ENCODE measurements at places on chromosomes 3 and 15.
A peak's percentile ranks its signal among the peaks of the same experiment; 100 is the strongest.

DNA sequence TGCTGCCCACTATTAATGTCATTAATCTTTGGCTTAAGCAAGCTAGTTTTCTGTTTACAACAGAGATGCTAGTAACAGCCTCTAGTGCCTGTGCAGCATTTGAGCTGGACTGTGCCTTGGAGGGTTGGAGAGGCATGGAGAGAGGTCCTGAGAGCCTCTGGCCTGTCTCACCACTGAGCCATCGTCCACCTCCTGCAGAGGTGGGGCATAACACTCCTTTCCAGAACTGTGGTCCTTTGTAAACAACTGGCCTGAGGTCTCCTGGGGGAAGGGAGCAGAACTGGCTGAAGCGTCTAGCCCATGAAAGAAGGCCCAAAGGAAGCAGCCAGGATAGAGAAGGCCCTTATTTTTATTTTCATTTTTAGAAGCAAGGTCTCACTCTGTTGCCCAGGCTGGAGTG lies 10.0 kb upstream of the CAMKV start:
- DNase-seq = no peak

- no peak for DNase-seq
These were observed 11.3 kb upstream of the C3orf52 start for GRCh38 chr3:112074616-112075497.

DNA sequence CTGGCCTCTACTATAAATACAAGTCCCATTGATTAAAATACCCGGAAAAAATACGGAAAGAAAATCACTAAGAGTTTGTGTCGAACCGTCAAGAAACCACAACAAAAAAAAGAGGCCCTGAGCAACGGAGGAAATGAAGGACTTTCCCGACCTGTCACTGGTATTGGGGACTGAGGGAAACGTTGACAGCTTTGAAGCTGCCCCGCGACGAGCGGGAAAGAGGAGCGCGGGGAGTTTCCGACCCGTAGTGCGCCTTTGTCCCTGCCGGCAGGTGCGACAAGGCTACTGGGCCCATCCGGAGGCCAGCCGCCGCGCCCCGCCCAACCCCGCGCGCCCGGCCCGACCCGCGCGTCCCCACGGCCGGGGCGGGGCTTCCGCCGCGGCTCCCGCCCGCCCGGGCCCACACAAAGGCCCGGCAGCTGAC lies 416 bp downstream of the PBRM1 start:
- peak; percentile 79 for DNase-seq

DNA sequence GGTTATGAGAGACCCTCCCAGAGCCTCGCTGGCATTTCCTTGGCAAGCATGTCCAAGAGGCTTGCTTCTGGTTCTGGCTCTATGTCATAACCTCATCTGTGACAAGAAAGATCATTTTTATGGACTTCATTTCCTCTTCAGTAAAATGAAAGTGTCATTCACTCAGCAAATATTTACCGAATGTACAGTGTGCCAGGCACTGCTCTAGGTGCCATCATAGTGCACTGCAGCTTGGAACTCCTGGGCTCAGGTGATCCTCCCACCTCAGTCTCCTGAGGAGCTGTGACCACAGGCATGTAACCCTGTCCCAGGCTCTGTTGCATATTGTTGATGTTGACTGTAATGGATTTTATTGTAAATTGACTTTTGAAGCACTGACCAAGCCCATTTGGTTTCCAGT lies 18.7 kb upstream of the ITPKA start:
- DNase-seq = no peak

DNA sequence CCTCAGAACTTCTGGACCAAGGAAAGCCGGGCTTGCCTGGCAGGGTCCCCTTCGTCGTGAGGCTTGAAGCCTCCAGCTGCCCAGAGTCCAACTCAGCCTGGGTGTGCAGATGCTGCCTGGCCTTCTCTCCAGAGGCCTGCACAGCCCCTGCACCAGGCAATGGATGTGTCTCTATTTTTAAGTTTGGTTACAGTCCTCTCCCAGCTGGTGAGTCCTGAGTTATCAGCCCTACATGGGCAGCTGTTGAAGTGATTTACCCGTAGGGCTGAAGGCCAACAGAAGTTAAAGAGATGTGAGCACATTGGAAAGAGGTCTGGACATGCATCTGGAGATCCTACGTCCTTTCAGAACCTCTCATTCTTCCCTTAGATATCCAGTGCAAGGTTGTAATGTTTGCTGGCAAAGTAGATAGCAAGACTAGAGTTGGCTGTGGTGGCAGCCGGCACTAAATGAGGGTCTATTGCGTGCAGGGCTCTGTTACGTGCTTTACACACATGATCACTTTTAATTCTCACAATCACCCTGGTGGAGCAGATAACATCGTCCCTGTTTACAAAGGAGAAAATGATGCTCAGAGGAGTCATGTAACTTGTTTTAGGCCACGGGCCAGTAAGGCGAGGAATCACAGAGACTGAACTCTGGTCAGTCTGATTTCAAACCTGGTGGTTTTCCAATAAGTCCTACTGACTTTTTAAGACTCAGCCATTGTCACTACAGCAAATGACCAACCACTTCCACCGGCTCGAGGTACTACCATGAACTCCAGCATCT lies 9.9 kb downstream of the FYCO1 start:
- DNase-seq = no peak

GRCh38 chr15:96728591-96728990 lies 398.1 kb downstream of the NR2F2 start:
- no peak for DNase-seq

- no peak for DNase-seq
These were observed 476.7 kb upstream of the CBLB start for GRCh38 chr3:106345353-106346027.

- no peak for DNase-seq
These were observed 29.2 kb downstream of the CPN2 start for GRCh38 chr3:194321693-194322640.

- no peak for DNase-seq
These were observed 1.4 kb upstream of the BCL6 start for GRCh38 chr3:187746442-187747281.

GRCh38 chr3:139355891-139356290 lies 12.1 kb downstream of the MRPS22 start:
- DNase-seq = no peak

DNA sequence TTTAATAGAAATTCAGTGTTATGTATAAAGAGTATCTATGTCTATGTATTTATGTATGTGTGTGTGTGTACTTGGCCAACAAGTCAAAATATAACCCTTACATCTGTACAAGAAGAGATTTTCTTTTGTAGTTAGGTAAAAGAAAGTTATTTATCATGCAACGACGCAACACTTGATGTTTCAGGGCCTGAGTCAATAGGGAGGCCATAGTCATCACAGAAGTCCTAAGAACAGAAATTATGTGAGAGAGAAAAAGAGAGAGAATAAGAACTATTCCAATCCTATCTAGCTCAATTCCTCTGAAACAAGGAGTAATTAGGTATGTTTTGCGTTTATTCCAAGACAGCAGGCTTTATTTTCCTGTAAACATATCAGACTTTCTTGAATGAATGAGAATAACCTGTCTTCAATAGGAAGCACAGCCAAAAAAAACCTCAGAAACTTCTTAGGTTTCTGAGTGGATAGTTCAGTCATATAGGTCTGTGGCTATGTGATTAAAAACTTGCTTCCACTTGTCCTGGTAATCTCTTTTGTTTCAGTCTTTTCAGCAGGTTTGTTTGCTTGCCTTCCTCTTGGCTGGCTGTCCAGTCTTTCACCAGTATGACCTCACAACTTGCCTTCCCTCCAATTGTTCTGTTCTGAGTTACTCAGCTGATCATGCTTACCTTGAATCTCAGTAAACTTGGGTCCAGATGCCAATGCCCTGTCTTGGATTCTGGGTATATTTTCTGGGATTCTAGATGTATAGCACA lies 382.4 kb upstream of the GBE1 start:
- DNase-seq = no peak

DNA sequence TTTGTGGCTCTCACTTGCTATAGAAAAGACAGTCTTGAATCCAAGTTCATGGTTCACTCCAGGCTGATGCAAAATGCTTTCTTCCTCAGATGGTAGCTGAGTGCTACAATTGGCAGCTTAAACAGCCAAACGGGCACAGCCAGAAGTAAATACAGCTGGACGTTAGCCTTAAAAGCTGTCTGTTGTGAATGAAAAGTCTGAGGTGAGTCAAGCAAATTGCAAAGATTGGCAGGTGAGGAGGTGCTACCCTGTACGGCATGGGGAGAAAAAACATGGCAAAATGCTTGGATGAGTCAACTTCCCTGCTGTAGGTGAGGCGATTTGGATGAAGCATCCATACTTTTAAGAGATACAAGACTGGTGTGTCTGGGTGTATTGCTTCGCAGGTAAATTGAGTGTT lies 40.5 kb downstream of the IL5RA start:
- DNase-seq = no peak

- no peak for DNase-seq
These were observed 12.2 kb upstream of the SNRPA1 start for GRCh38 chr15:101307048-101307896.

- DNase-seq = no peak
These were observed 4.5 kb downstream of the SMC4 start for GRCh38 chr3:160403796-160404470.

DNA sequence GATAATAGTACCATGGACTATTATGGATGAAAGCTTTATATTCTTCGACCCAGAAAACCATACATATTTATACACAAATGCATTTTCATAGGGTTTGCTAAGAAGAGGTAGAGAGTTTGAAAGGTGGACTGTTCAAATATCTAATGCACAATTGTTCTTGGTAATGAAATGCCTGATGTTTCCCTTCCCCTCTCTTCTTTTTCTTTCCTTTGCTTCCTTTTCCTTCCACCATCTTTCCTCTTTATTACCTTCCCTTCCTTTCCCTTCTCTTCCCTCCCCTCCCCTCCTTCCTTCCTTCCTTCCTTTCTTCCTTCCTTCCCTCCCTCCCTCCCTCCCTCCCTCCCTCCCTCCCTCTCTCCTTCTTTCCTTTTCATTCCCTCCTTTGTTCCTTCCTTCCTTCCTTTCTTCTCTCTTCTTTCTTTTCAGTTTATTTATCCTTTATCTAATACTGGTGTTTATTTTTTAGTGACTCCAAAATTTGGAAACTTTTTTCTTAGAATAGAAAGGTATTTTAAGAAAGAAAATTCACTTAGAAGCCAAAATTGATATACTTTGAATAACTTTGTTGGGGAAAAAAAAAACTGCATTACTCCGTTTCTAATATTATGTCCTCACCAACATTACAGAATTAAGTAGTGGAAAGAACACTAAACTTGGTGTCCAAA lies 22.7 kb upstream of the PYDC2 start:
- no peak for DNase-seq

DNA sequence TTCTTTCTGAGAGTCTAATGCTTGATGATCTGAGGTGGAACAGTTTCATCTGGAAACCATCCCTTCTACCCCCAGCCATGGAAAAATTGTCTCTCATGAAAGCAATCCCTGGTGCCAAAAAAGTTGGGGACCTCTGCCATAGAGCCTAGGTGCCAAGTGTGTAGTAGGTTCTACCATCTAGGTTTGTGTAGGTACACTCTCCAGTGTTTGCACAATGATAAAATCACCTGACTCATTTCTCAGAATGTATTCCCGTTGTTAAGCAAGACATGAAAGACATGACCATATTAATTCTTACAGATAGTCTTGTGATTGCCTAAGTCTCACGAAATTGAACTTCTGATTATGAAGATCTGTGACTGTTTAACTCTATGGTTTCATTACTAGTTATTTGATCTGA lies 68.6 kb downstream of the KAT2B start:
- DNase-seq = no peak

GRCh38 chr3:14837186-14837877 lies 18.6 kb downstream of the FGD5 start:
- DNase-seq = no peak

GRCh38 chr3:151327571-151328198 lies 1.7 kb downstream of the P2RY13 start:
- no peak for DNase-seq

DNA sequence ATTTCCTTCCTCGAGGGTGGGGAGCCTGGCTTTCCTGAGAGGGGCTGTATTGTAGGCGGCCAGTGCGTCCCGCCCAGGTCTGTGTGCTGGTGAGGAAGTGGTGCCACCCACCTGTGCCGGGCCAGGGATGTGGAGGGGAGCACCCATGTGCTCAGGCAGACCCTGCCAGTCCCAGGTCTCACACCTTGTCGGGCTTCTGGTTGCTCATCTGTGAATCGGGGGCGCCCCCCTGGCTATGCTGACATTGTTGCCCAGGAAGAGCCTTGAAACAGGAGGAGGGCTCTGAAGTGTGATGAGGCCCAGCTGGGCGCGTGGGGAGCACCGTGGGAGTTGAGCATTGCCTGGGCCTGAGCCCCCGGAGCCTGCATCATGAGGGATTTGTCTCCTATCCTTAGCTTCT lies 4.8 kb downstream of the FBLN2 start:
- DNase-seq = no peak

DNA sequence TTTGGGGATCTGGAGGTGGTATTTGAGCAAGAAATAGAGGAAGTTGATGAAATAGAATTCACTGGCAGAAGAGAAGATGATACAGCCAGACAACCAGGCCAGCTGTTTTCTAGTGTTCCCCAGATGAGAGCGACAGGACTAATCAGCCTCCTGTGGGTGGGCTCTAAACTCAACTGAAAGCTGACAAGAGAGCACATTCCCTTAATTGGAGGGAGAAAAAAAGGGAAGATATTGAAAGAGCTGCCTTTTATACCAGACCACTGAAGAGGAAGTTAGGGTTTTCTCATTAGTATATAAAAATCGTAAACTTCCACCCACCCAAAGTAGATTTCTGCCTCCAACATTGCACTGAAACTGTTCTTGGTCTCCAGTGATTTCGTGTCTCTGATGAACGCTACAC lies 6.5 kb upstream of the TM4SF19 start:
- DNase-seq = no peak

DNA sequence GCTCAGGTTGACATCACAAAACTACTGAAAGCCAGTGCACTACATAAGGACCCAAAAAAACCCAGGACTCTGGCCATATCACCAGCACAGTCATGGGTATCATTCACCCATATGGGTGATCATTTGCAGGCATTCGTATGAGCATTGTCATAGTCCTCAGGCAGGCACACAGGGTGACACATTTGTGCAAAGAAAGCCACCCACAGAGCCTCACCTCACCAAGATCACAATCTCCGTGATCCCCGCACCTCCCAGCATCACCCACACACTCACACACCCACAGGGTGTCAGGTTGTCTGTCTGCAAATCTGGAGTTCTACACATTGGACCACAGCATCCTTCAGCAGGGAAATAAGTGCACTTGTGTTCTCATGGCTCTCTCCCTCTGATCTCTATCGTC lies 166.0 kb upstream of the LPP start:
- no peak for DNase-seq

- no peak for DNase-seq
These were observed 13.9 kb upstream of the PRICKLE2 start for GRCh38 chr3:64238971-64239667.

DNA sequence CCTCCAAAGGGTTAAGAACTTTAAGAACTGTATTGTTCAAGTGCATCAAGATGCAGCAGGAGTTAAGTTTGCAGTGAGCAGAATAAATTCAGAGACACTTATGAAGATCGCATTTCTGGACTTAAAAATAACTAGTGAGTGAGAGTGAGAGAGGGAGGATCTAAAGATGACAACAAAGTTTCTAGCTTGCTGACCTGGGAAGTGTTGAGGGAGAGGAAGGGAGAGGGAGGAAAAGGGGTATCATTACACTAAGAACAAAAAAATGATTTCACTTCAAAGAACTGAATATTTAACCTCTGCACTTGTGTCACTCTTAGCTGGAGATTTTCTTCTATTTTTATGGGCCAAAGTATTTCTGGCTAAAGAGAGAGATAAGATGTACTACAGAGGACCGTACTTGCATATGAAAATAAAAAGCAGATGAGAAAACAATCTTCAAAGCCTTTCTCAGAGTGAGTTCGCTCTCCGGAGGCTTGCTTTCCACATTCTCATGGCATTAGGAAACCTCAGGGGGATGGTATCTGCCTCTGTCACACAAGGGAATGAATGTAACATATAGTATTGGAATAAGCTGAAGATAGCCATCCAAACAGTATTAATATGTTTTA lies 91.4 kb upstream of the TJP1 start:
- no peak for DNase-seq

All from hypothalamus (tissue), 51 donors.